NCI-H2081 treated with DMSO at 0.1 percent for 48 hours (cell line): ENCODE measurements at places on chromosomes 3 and 15.

DNA sequence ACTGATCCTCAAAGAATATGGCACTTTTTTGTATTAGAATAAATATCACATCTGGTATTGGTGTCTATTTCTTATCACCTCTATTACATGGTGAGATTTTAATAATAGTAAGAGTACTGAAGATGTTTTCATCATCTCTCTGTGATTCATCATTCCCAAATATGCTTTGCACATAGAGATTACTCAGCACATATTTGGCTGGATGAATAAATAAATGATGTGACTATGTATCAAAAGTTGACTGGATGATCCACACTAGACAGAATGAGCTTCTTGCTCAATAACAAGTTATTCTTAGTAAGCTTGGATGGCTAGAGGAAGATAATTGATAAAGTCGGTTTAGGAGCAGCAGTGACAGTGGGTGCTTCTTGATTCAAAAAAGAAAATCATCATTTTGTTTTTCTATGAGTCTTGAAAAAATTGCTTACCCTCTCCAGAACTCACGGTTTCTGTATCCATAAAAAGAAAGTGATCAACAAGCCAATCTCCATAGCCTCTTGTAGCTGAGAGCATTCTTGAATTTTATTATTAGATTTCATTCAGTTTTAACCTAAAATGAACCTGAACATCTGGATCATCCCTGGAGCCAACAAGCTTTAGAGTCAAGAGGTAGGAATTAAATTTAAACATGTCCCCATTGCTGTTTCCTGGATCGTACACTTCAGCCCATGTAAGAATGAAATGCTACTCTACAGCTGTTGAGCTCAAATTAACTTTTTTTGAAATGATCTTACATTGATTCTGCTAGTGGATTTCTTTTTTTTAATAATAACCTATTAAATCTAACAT, 104.8 kb upstream of the OSTN start:
- DNase-seq: no peak

GRCh38 chr3:136512381-136512780, 239.8 kb downstream of the STAG1 start:
- no peak for DNase-seq

DNA sequence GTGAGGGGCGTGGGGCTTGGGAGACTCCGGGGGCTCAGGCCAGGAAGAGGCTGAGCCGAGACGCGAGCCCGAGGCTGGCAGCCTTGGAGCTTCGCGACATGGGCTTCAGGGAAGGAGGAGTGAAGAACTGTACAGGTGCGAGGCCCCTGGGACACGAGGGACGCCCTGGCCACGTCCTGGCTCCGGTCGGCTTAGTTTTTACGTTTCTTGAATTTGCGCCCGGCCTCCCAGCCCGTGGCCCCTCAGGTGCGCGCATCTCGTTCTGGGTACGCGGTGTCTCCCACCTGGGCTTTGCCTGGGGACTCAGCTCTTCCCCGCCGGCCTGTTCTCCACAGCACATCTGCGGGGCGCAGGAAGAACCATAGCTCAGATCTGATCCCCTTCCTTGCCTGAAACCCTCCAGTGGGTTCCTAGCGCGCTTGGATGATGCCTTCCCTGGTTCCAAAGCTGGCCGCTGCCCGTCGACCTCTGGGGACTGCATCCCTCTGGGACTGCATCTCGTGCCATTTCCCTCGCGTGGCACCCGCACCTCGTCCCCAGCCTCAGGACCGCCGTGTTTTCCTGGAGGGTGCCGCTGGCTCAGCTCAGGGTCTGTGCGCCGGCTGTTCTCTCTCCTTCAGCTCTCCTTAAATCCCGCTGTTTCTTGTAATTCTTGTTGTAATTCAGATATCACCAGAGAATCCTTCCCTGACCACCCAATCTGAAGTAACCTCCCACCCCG, 614 bp downstream of the CHCHD6 start:
- DNase-seq: no peak

DNA sequence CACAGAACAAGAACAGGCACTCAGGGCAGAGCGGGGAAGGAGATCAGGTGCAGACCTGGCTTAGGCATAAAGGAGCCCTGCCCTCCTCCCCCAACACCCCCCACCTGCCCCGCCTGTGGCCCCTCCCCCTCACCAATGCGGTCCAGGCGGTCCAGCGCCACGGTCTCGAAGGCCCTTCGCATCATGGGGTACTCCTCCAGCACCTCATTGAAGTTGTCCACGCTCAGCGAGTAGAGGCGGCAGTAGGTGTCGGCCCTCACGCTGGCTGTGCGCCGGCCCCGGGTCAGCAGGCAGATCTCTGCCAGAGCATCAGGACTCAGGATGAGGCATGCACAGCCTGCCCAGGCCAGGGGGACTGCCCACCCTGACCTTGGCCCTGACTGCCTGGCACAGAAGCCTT, 44.8 kb downstream of the HCN4 start:
- DNase-seq: no peak

DNA sequence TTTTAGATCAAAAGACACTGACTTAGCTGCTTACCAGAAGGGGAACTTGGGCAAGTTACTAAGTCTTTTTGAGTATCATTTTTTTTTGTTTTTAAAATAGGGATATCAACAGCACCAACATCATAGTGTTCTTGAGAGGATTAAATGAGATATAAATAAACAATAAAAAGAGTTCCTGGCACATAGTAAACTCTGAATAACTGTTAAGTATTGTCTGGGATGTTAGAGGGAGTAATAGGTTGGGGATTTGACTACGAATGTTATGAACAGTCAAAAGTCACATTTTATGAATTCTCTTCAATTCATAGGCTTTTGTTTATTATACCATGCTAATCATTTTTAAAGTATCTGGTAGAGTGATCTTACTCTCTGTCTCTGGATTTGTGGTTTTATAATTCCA, 37.8 kb upstream of the FAH start:
- DNase-seq: no peak
